ENCODE measurements at places on chromosomes 4 and X. TPM values are rescaled to one million over a fixed set of nuclear protein-coding genes. Genes with fewer than 3 reads are reported as not detected.

The ADAMTS3 gene
- polyA plus RNA-seq: 1.2 TPM

The SPANXC gene
- polyA plus RNA-seq: not detected

The SAGE1 gene
- polyA plus RNA-seq: not detected

The SLC6A14 gene
- polyA plus RNA-seq: not detected

The RBM10 gene
- 48.7 TPM for polyA plus RNA-seq

The TMPRSS11D gene
- polyA plus RNA-seq: not detected

The DIPK2B gene
- polyA plus RNA-seq: not detected

The MAP7D3 gene
- 5.7 TPM for polyA plus RNA-seq

The WDR17 gene
- 0.77 TPM for polyA plus RNA-seq

The CTAG1B gene
- polyA plus RNA-seq: not detected

The VCX2 gene
- polyA plus RNA-seq: not detected

The ZFP92 gene
- not detected for polyA plus RNA-seq

The S100G gene
- polyA plus RNA-seq: not detected

The PRKG2 gene
- not detected for polyA plus RNA-seq

The DCLK2 gene
- polyA plus RNA-seq: 4.3 TPM

The FHL1 gene
- polyA plus RNA-seq: 23.5 TPM

The RNF175 gene
- polyA plus RNA-seq: 1.4 TPM

The CFAP99 gene
- polyA plus RNA-seq: not detected

The FGF2 gene
- polyA plus RNA-seq: 3.4 TPM

The WDR45 gene
- 58.6 TPM for polyA plus RNA-seq

The BEND2 gene
- polyA plus RNA-seq: not detected

The FRMPD4 gene
- 0.60 TPM for polyA plus RNA-seq

The PPP4R3C gene
- polyA plus RNA-seq: not detected

The HSFX2 gene
- polyA plus RNA-seq: 0.43 TPM

The TMEM47 gene
- 45.1 TPM for polyA plus RNA-seq

The MXRA5 gene
- not detected for polyA plus RNA-seq

The TCP11X1 gene
- not detected for polyA plus RNA-seq

The SULT1B1 gene
- not detected for polyA plus RNA-seq

The SPANXA2 gene
- polyA plus RNA-seq: not detected

The NEIL3 gene
- polyA plus RNA-seq: 11.2 TPM

The ADH1C gene
- not detected for polyA plus RNA-seq

The RS1 gene
- not detected for polyA plus RNA-seq

The LDB2 gene
- 10.4 TPM for polyA plus RNA-seq

The ABLIM2 gene
- 4.9 TPM for polyA plus RNA-seq

The TMEM150C gene
- 5.3 TPM for polyA plus RNA-seq

The CNGA1 gene
- 2.2 TPM for polyA plus RNA-seq

The RASL11B gene
- polyA plus RNA-seq: 74.1 TPM

The TKTL2 gene
- polyA plus RNA-seq: not detected

The TRIM61 gene
- 1.4 TPM for polyA plus RNA-seq

The CD40LG gene
- polyA plus RNA-seq: not detected

The STK26 gene
- polyA plus RNA-seq: 135 TPM

The STBD1 gene
- polyA plus RNA-seq: 30.5 TPM

The CXorf65 gene
- not detected for polyA plus RNA-seq

The NDST3 gene
- polyA plus RNA-seq: 0.07 TPM

The ANXA3 gene
- polyA plus RNA-seq: 23.7 TPM

The TSPAN7 gene
- polyA plus RNA-seq: 41.4 TPM
